Heart right ventricle (tissue), 16 donors: ENCODE measurements at places on chromosomes 12 and 14. TPM values are rescaled to one million over a fixed set of nuclear protein-coding genes. Genes with fewer than 3 reads are reported as not detected.

DNA sequence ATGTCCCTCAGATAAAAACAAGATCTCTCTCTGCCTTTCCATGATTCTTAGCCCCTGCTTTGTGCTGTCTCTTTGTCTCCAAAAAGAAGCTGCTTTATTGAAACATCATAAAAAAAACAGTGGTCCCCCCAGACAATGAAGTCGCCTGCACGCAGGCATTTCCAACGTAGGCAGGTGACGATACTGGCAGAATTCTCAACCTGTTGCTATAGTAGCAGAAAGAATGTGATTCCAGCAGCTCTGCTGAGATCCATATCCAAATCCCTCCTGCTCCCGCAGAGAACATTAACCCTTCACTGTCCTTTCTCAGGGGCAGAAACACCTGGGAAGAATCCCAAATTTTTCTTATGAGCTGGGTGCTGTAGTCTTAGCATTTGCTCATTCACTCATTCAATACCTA is 84.8 kb downstream of the STON2 start:
- H3K36me3 ChIP-seq = no peaks in the 10 kb centered on the region
- H3K27me3 ChIP-seq = no peaks in the 10 kb centered on the region
- DNase-seq = no peak

DNA sequence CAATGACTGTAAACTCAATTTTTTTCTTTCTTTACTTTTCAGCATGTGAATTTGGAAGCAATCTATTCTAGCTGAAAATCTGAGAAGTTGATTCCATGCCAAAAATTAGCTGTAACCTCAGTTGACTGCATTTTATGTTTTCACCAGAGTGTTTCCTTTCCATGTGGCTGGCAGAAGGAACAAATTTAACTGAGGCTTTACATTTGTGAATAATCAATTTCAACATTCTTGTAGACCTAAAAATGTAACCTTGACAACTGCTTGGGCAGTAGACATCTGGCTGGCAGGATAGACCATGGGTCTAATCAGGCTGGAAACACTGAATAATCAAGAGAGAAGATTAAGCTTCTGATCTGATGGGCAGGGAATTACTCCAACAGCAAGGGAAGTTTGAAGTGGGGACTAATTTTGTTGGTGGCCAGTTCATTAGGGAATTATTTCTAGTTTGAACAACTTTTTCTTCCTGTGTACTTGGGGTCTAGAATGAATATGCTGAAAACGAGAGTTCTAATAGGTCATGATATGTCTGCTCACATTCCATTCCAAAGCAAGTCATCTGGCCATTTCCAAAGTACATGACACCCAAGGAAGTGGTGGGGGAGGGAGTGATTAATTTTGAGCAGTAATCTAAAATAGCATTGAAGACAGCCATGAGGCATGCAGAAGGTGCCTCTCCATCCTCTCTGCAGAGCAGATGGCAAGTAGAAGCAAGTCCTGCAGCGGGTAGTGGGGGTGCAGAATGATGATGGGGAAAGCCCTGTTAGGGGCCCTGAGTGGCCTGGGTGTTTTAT is 68.2 kb downstream of the ATP23 start:
- no peaks in the 10 kb centered on the region for H3K36me3 ChIP-seq
- no peak overlapping the region for H3K27ac ChIP-seq
- DNase-seq = no peak
- H3K4me3 ChIP-seq = no peak overlapping the region

GRCh38 chr12:30461026-30461615 is 234.5 kb downstream of the IPO8 start:
- no peak for DNase-seq
- H3K36me3 ChIP-seq = no peaks in the 10 kb centered on the region
- no peak overlapping the region for H3K27ac ChIP-seq
- no peak overlapping the region for H3K4me3 ChIP-seq
- H3K4me1 ChIP-seq = peaks cover 10% of the 10 kb centered on the region

DNA sequence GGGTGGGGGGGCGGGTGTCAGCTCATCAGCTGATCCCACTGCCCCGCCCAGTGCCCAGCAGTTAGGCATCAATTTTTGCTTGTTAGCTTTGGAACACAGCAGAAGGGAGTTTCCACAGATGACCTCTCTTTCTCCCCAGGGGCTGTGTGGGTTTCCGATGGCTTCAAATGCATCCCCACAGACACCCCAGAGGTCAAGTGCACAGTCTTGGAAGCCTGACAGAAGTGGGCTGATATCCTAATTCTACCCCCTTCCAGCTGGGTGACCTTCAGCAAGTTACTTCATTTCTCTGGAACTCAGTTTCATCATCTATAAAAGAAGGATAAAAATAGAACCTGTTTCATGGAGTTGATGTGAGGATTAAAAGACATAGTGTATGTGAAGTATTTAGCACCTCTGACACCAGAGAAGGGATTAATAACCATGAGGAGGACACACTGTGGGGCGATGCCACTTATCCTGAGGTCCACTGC is 22.0 kb downstream of the TTC9 start:
- H3K27ac ChIP-seq = no peak overlapping the region
- no peaks in the 10 kb centered on the region for H3K36me3 ChIP-seq
- no peaks in the 10 kb centered on the region for H3K27me3 ChIP-seq
- no peaks in the 10 kb centered on the region for H3K4me1 ChIP-seq
- H3K4me3 ChIP-seq = no peak overlapping the region

DNA sequence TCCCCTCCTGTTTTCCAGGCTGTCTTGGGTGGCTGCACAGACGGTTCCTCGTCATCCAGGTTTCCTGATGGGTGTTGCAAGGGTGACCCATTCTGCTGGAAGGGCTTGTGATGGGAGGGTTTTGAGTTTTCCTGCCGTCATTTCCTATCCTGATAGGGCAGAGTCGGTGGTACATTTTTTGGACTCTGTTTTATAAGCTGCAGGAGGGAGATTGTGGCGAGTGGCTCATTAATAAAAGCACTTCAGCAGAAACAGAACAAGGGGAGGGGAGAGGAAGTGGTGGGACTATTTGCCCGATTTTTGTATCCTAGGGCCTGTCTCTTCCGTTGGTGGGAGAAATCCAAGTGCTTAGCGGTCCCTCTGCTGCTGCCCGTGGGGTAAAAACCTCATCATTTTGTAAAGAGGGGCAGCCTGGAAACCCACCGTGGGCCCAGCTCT is 40.0 kb downstream of the TSPAN9 start:
- H3K27ac ChIP-seq = peak overlapping the region; percentile 54
- H3K4me3 ChIP-seq = no peak overlapping the region
- H3K27me3 ChIP-seq = no peaks in the 10 kb centered on the region
- peak; percentile 63 for DNase-seq
- no peaks in the 10 kb centered on the region for H3K36me3 ChIP-seq

GRCh38 chr12:113479590-113480335 is 8.1 kb upstream of the LHX5 start:
- DNase-seq = peak; percentile 46
- no peak overlapping the region for H3K4me3 ChIP-seq
- no peak overlapping the region for H3K27ac ChIP-seq
- no peaks in the 10 kb centered on the region for H3K36me3 ChIP-seq
- H3K27me3 ChIP-seq = peaks cover 23% of the 10 kb centered on the region

GRCh38 chr12:96814200-96814599 is 92.9 kb upstream of the NEDD1 start:
- no peaks in the 10 kb centered on the region for H3K27me3 ChIP-seq
- H3K27ac ChIP-seq = no peak overlapping the region
- no peak for DNase-seq
- H3K36me3 ChIP-seq = no peaks in the 10 kb centered on the region

DNA sequence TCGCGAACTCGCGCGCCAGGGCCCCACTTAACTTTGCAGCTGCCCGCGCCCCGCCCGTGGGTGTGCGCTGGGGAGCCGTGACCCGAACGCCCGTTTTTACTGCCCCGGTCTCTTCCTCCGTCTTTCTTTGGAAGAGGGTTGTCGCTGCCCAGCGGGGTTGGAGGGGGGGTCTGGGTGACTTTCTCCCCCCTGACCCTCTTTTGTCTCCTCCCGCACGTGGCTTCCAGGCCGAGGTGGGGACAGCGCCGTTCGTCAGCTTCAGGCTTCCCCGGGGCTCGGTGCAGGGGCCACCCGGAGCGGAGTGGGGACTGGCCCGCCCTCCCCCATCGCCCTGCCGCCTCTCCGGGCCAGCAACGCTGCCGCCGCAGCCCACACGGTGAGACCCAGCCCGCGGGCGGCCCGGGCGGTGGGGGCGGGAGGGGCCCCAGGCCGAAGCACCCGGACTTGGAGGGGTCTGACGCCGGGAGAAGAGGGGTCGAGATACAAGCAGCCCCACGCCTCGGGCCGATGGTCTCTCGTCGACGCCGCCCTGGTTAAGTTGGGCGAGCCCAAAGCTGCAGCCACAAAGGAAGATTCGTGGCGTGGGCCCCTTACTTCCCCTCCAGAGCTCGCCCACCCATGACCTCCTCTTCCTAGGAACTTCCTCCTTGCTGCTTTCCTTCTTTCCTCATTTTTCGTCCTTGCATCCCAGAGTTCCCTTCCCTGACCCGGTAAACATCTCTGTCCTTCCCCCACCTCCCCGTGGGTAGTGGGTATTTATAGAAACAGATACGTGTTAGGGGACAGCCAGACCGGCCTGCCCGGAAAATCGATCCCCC is 1.2 kb downstream of the DYRK2 start:
- peaks cover 47% of the 10 kb centered on the region for H3K4me1 ChIP-seq
- H3K4me3 ChIP-seq = peak overlapping the region; percentile 93
- peak; percentile 59 for DNase-seq
- H3K27me3 ChIP-seq = no peaks in the 10 kb centered on the region
- H3K27ac ChIP-seq = peak overlapping the region; percentile 98

- no peaks in the 10 kb centered on the region for H3K27me3 ChIP-seq
- H3K36me3 ChIP-seq = no peaks in the 10 kb centered on the region
- no peak for DNase-seq
- H3K27ac ChIP-seq = no peak overlapping the region
- H3K4me1 ChIP-seq = peaks cover 15% of the 10 kb centered on the region
- no peak overlapping the region for H3K4me3 ChIP-seq
These were observed 267.8 kb downstream of the KTN1 start for GRCh38 chr14:55847766-55848165.

GRCh38 chr12:28988325-28988704 is 160.8 kb upstream of the FAR2 start:
- H3K4me1 ChIP-seq = no peaks in the 10 kb centered on the region
- no peaks in the 10 kb centered on the region for H3K27me3 ChIP-seq
- H3K36me3 ChIP-seq = no peaks in the 10 kb centered on the region
- DNase-seq = no peak
- no peak overlapping the region for H3K4me3 ChIP-seq

GRCh38 chr12:22458298-22458937 is 85.9 kb downstream of the C2CD5 start:
- no peak overlapping the region for H3K27ac ChIP-seq
- no peak for DNase-seq
- peaks cover 62% of the 10 kb centered on the region for H3K36me3 ChIP-seq
- no peak overlapping the region for H3K4me3 ChIP-seq

DNA sequence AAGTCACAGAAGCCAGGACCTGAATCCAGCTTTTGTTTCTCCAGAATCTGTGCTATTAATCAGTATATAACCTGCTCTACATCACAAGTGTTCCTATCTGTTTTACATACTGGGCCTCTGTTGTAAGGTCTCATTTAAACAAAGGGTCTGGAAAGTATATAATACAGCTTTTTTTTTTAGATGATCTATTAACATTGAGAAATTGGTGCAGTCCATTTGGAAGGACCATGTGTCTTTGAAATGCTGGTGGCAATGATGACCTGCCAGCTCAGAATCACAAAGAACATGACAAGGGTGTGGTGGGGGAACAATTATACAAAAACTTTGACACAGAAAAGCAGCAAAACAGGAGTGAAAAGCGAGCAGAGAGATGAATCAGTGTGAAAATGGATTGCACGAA is 164.6 kb downstream of the PPM1H start:
- peaks cover 9% of the 10 kb centered on the region for H3K4me1 ChIP-seq
- DNase-seq = no peak
- H3K36me3 ChIP-seq = no peaks in the 10 kb centered on the region
- no peak overlapping the region for H3K27ac ChIP-seq
- no peak overlapping the region for H3K4me3 ChIP-seq
- no peaks in the 10 kb centered on the region for H3K27me3 ChIP-seq

GRCh38 chr12:16325426-16325825 is 22.0 kb upstream of the MGST1 start:
- no peaks in the 10 kb centered on the region for H3K27me3 ChIP-seq
- H3K4me3 ChIP-seq = no peak overlapping the region
- H3K36me3 ChIP-seq = no peaks in the 10 kb centered on the region
- no peaks in the 10 kb centered on the region for H3K4me1 ChIP-seq
- no peak overlapping the region for H3K27ac ChIP-seq
- no peak for DNase-seq

DNA sequence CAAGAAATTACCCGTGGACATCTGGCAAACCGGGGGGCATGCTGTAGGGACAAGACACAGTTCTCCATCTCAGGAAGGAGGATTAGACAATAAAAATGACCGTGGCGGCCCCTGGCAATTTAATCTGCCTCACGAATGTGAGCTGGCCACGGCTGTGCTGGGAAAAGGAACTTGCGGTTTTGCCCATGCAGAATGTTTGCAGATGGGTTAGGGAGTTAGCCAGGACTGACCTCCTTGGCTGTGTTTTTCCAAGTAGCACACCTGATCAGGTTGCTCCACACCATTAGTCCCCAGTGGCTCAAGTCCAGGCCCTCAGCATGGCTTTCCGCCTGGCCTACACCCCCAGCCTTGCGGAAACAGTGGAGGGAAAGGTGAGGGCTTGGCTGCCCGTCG is 20.8 kb downstream of the TPCN1 start:
- peaks cover 88% of the 10 kb centered on the region for H3K4me1 ChIP-seq
- no peaks in the 10 kb centered on the region for H3K36me3 ChIP-seq
- peak overlapping the region; percentile 95 for H3K27ac ChIP-seq
- H3K27me3 ChIP-seq = no peaks in the 10 kb centered on the region
- H3K4me3 ChIP-seq = no peak overlapping the region

GRCh38 chr12:69483700-69484099 is 13.5 kb downstream of the FRS2 start:
- no peak overlapping the region for H3K4me3 ChIP-seq
- H3K27ac ChIP-seq = no peak overlapping the region
- DNase-seq = no peak
- peaks cover 8% of the 10 kb centered on the region for H3K4me1 ChIP-seq
- no peaks in the 10 kb centered on the region for H3K27me3 ChIP-seq

GRCh38 chr12:31491241-31491794 is 99.6 kb downstream of the DENND5B start:
- no peaks in the 10 kb centered on the region for H3K27me3 ChIP-seq
- H3K4me1 ChIP-seq = peaks cover 16% of the 10 kb centered on the region
- DNase-seq = no peak
- H3K4me3 ChIP-seq = no peak overlapping the region
- H3K36me3 ChIP-seq = no peaks in the 10 kb centered on the region
- H3K27ac ChIP-seq = no peak overlapping the region

GRCh38 chr12:67747869-67748742 is 99.6 kb downstream of the DYRK2 start:
- peak overlapping the region; percentile 42 for H3K27ac ChIP-seq
- no peaks in the 10 kb centered on the region for H3K4me1 ChIP-seq
- no peak overlapping the region for H3K4me3 ChIP-seq
- H3K27me3 ChIP-seq = no peaks in the 10 kb centered on the region
- no peak for DNase-seq

GRCh38 chr12:49264466-49264872 is 413 bp upstream of the TUBA1C start:
- H3K27ac ChIP-seq = peak overlapping the region; percentile 88
- H3K4me1 ChIP-seq = peaks cover 80% of the 10 kb centered on the region
- H3K4me3 ChIP-seq = peak overlapping the region; percentile 67

- H3K4me3 ChIP-seq = no peak overlapping the region
- DNase-seq = no peak
- no peak overlapping the region for H3K27ac ChIP-seq
- H3K4me1 ChIP-seq = no peaks in the 10 kb centered on the region
- H3K36me3 ChIP-seq = no peaks in the 10 kb centered on the region
These were observed 94.7 kb upstream of the PPM1H start for GRCh38 chr12:63029676-63030075.

The SLC24A4 gene
- 0.74 TPM for total RNA-seq

The KLRB1 gene
- total RNA-seq = 0.32 TPM

The NGB gene
- not detected for total RNA-seq

The RAD52 gene
- 5.2 TPM for total RNA-seq

The USP44 gene
- 0.47 TPM for total RNA-seq

The OTX2 gene
- not detected for total RNA-seq

The HOXC12 gene
- total RNA-seq = not detected
